Stimulated activated CD4-positive, alpha-beta T cell treated with anti-CD3 and anti-CD28 coated beads, Interleukin-4, amount 100 ng/mL, for 4 hours (primary cell): ENCODE measurements at places on chromosomes 2 and 18.

DNA sequence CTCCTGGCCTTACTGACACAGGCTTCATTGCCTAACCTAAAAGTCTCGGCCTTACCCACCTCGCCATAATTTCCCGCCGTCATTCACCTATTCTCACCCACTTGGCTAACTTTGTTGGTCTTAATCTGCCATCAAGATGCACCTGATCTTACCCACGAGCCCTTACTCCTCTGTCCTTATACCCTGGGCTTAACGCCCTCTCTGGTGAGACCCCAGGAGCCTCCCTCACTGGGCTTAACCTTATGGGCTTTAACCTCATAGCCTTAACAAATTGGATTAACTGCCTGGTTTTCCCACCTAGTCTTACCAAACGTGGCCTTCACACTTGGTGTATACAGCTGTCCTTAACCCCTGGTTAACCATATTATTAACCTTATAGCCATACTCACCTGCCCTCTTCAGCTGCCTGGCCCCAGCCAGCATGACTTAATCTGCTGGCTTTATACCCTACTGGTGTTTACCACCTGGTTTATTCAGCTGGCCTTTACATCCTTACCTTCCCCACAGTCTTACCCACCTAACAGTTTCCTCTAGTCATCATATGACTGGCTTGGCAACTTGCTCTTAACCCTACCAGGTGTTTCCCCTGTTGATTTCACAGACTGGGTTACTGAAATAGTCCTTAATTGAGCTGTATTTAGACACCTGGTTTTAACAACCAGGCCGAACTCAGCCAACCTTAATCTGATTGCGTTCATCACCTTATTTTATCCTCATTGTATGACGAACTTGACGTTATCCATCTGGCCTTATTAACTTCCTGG, 132.0 kb upstream of the ZSWIM2 start:
- no peak for DNase-seq

DNA sequence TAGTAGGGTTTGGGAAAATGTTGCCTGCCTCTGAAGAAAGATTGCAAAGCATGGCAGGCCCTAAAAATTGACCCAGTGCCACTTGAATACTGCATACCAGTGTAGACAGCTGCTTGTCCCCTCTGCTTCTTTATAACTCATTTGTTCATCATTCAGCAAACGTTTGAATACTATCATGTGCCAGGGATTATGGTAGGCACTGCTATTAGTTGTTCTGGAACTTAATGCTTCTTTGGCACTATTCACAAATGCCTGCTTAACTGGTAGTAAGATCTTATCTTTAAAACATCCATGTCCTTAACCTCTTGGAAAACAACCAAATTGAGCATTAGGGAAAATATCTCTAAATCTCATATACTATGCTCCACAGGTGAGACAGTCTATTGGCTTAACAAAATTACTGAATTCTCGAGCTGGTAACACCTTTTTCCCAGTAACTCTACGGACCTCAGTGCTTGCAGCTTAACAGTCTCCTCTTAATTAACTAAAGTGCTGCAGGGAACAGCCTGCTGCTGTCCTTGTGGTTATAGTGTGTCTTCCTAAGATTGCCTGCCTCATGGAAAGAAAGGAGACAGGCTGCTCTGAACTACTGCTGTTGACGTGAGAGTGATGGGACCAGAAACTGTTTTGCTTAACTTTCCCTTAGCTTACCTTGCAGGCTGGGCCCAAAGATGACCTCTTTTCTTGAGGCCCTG, 93.2 kb downstream of the MIB1 start:
- DNase-seq, result no peak

DNA sequence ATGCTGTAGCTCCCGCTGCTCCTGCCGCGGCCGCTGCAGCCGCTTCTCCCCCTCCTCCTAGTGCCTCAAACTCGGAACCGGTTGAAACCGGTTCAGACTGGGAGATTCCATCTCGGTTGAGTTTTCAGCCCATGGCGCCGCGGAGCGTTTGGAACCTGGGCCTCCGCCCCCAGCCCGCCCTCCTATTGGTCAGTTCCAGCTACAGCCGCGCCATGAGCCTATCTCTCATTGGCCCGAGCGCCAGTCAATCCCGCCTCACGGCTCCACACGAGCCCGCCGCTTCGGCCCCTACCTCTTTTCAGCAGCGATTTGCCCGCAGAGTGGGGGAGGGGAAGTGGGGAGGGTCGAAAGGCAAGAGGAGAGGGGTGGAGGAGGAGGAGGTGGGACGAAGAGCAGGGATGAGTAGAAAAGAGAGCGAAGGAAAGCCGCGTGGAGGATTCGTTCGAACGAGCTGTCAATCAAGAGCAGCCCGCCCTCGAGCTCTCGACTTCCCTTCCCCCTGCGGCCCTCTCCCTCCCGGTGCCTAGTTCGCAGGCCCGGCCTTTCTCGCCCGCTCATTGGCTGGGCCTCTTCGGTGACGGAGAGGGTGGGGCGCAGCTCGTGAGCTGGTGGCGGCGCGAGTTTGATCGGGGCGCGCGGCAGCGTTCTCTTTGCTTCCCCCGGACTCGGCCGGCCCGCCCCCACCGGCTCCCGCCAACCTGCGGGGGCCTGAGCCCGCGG, at the start of gene XPO1:
XPO1 (minus strand) TSS at position 157 of the 720 bp plus-strand sequence. CDS start 4,459 bp downstream, outside the sequence.
- DNase-seq, result peak; percentile 99

DNA sequence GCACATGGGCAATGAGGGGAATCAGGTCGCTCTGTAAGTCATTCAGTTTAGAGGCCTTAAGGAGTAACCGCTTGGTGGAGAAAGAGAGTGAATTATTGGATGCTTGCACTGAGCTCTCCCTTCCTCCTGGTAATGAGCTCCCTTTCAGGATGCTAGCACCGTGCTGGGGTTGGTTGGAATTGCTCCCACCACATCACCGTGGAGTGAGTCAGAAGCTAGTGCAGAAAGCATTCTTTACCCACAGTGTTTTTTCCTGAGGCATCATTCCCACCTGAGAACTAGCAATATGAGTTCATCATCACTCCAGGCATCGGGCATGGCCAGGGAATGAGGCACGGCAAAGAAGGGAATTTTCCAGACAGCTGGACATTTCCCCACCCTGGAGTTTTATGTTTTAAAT, 57.6 kb downstream of the ITGB6 start:
- DNase-seq, result no peak
